ENCODE measurements at places on chromosomes 6 and 20. TPM values are rescaled to one million over a fixed set of nuclear protein-coding genes. Genes with fewer than 3 reads are reported as not detected.

Gene ERVFRD-1
- not detected for total RNA-seq

Gene CST5
- total RNA-seq, result not detected

Gene KIAA0408
- total RNA-seq, result 0.34 TPM

Gene SLC17A3
- not detected for total RNA-seq

Gene BTN2A1
- 45.1 TPM for total RNA-seq

Gene NKX2-2
- not detected for total RNA-seq

Gene GJA10
- not detected for total RNA-seq

Gene CLPSL1
- not detected for total RNA-seq

Gene ARMC12
- total RNA-seq, result 0.89 TPM
